SJCRH30 (cell line): ENCODE measurements at places on chromosomes 7 and 10. TPM values are rescaled to one million over a fixed set of nuclear protein-coding genes. Genes with fewer than 3 reads are reported as not detected.

DNA sequence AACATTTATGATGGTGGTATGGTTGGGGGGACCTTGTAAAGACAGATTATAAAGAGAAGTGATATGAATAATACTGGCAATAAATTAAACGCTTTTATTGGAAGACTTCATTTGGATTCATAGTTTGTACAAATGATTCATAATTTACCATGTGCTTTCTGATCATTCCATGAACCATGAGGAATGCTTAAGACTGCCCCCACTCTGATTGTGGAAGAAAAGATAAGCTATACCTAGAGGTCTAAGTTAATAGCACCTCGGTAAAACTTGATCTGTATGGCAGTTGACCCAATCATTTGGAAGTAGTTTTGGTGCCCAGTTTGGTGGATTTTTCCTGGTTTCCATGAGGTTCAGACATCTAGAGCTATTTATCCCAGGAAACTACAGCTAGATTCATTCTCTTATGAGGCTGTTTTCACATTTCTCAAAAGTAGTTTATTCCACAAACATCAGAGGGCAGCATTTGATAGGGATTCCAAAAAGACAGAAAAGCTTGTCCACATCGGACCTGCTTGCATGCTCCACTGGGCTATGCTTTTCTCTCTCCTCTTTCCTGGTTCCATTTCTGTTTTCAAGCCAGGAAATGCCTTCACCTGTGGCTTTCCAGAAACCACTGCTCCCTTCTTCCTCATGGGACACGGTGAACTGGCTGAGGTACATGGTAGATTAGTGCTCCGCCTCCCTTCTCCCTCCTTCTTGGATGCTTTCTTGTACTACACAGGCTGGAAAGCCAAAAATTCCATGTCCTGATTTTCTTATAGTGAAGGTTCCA is 29.2 kb downstream of the TFAM start:
- peak; percentile 16 for DNase-seq
- H3K36me3 ChIP-seq = no peaks in the 10 kb centered on the region
- H3K4me3 ChIP-seq = no peak overlapping the region
- no peaks in the 10 kb centered on the region for H3K27me3 ChIP-seq

GRCh38 chr7:117119192-117119924 is 166.1 kb downstream of the ST7 start:
- DNase-seq = peak; percentile 80
- no peak overlapping the region for H3K27ac ChIP-seq
- H3K36me3 ChIP-seq = no peaks in the 10 kb centered on the region
- no peak overlapping the region for H3K4me3 ChIP-seq

GRCh38 chr10:11689945-11690736 is 52.0 kb upstream of the ECHDC3 start:
- no peak for DNase-seq
- H3K4me3 ChIP-seq = no peak overlapping the region
- H3K4me1 ChIP-seq = no peaks in the 10 kb centered on the region
- no peak overlapping the region for H3K27ac ChIP-seq

DNA sequence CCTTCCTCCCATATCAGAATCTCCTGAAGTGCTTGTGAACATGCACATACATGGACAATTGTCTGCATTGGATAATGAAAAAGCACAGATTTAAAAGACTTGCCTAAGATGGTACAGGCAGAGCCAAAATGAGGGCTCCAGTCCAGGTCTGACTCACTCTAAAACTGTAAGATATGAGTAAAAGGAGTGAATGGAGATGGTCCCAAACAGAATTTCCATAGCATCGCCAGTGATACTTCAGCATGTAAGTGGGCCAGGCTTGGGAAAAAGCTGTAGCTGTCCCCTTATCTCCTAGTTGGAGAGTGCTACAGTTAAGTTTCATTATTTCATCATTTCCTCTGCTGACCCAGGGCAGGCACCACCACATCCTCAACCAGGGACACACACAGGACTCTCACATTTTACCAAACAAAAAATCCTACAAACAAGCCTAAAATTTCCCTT is 26.4 kb upstream of the IL6 start:
- H3K36me3 ChIP-seq = no peaks in the 10 kb centered on the region
- no peaks in the 10 kb centered on the region for H3K4me1 ChIP-seq
- H3K27ac ChIP-seq = no peak overlapping the region
- no peak for DNase-seq
- H3K27me3 ChIP-seq = peaks cover 2% of the 10 kb centered on the region; the same call in 1 of the 2 replicates

DNA sequence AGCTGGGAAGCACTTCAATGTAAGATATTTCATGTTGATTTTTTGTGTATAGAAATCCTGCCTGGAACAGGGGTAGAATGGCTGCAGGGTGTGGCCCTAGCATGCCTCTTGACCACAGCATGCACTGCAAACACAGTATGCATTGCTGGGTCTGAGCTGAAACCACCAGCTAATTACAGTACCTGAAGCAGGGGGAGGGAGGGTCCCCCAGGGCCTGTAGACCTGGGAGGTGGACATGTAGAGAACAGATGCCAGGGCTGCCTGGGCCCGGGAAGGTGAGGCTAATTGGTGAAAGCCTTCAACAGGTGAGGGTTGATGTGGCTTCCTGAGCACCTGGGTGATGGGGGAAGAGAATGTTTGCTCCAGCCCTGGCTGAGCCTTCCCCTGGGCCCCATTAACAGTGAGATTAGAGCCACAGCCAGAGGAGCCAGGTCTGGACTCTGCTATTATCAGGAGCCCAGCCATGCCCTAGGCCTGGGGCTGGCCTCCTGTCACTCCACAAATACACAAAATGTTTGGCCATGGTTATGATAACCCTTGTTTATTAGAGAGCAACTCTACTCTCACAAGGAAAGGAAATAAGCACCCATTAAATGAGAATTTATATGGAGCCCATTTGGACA is 83.3 kb downstream of the PLXNA4 start:
- DNase-seq = no peak
- no peak overlapping the region for H3K4me3 ChIP-seq
- H3K27ac ChIP-seq = no peak overlapping the region
- H3K27me3 ChIP-seq = no peaks in the 10 kb centered on the region
- 0 out of 2 replicates have a peak, but pooled peaks cover 2% of the 10 kb centered on the region for H3K4me1 ChIP-seq

GRCh38 chr10:11444155-11444530 is 167.3 kb downstream of the USP6NL start:
- no peaks in the 10 kb centered on the region for H3K36me3 ChIP-seq
- no peaks in the 10 kb centered on the region for H3K27me3 ChIP-seq
- DNase-seq = no peak
- no peak overlapping the region for H3K27ac ChIP-seq

GRCh38 chr10:20990604-20991003 is 93.5 kb upstream of the NEBL start:
- no peaks in the 10 kb centered on the region for H3K36me3 ChIP-seq
- H3K4me3 ChIP-seq = no peak overlapping the region
- H3K27ac ChIP-seq = no peak overlapping the region
- H3K4me1 ChIP-seq = peaks cover 13% of the 10 kb centered on the region
- H3K27me3 ChIP-seq = no peaks in the 10 kb centered on the region

- peaks cover 47% of the 10 kb centered on the region for H3K36me3 ChIP-seq
- H3K4me1 ChIP-seq = no peaks in the 10 kb centered on the region
- no peak for DNase-seq
- H3K27ac ChIP-seq = no peak overlapping the region
These were observed 151.3 kb upstream of the FZD1 start for GRCh38 chr7:91112902-91113341.

GRCh38 chr7:2405601-2406345 is 2.4 kb downstream of the CHST12 start:
- H3K4me3 ChIP-seq = no peak overlapping the region
- H3K27me3 ChIP-seq = no peaks in the 10 kb centered on the region
- no peak overlapping the region for H3K27ac ChIP-seq
- no peak for DNase-seq

DNA sequence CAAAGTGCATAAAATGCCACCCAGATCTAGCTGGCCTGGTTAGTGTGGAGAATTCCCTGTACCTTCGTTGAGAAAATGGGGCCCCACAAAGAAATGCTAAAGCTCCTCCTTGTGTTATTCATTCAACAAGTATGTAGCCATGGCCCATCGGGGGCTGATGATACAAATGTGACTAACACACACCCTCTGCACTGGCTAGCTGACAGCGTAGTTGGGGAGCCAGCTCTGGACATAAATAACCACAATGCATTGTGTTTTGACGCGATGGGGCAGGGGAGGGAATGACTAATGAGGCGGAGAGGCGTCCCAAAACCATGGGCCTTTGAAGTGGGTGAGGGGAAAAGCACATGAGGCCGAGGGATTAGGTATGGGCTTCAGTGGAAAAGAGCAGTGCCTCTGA is 28.2 kb upstream of the ASL start:
- H3K4me1 ChIP-seq = peaks cover 8% of the 10 kb centered on the region; the same call in 1 of the 2 replicates
- no peak overlapping the region for H3K27ac ChIP-seq
- peaks cover 3% of the 10 kb centered on the region; the same call in 1 of the 2 replicates for H3K27me3 ChIP-seq
- no peaks in the 10 kb centered on the region for H3K36me3 ChIP-seq
- DNase-seq = peak; percentile 63

DNA sequence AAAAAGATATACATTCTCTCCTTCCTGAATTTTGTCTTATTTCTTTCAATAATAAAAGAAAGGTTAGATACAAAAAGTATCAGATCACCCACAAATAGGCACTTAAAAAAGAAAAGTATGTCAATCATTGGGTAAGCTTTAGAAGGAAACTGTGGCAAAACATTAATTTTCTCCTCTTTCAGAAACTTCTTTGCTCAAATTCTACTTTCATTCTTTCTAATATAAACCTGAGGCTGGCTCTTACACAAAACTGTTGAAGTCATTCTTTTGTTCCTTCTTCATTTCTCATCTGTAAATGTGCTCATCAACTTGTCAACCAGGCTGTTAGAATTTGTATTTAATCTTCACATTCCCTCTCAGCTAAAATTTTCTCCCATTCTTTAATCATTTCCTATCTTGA is 124.6 kb downstream of the LRRN3 start:
- no peak overlapping the region for H3K27ac ChIP-seq
- H3K4me1 ChIP-seq = no peaks in the 10 kb centered on the region
- H3K4me3 ChIP-seq = no peak overlapping the region

GRCh38 chr7:13920053-13920697 is 69.3 kb downstream of the ETV1 start:
- no peaks in the 10 kb centered on the region for H3K36me3 ChIP-seq
- peak; percentile 98 for DNase-seq
- peaks cover 13% of the 10 kb centered on the region for H3K4me1 ChIP-seq
- H3K4me3 ChIP-seq = peak overlapping the region; percentile 18
- peak overlapping the region; percentile 91 for H3K27ac ChIP-seq
- no peaks in the 10 kb centered on the region for H3K27me3 ChIP-seq

DNA sequence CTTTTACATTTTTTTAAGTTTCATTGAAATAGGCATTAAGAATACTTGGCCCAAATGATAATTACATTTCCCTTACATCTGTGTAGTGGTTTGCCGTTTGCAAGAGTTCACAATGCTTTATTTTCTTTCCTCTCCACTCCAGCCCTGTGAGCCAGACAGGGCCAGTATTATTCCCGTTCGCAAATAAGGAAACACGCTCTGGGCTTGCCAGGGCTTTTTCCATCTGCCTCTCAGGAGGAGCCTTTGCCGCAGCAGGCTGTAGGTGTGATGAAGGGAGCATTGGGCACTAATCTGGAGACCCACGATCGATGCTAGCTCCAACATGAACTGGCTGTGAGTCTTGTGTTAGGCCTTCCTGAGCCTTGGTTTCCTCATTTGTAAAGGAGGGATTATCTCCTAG is 154.4 kb downstream of the GALNT17 start:
- no peak for DNase-seq
- H3K4me3 ChIP-seq = no peak overlapping the region
- H3K4me1 ChIP-seq = no peaks in the 10 kb centered on the region
- H3K27ac ChIP-seq = no peak overlapping the region
- peaks cover 11% of the 10 kb centered on the region for H3K27me3 ChIP-seq
- H3K36me3 ChIP-seq = no peaks in the 10 kb centered on the region

DNA sequence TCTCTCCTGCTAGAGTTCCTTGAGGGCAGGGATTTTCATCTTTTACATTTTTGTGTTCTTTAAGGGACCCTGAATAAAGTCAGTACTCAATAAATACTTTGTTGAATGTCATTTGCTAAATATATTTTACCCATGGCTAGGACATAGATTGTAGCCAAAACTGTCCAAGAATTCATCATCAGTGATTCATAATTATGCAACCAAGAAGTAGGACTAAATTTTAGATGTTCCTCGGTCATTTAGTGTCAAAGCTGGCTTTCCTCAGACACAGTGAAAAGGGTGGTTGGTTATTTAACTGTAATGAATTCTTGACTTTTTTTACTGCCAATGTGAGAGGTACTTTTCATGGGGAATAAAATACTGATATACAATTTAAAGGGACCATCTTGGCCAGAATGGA is 3.3 kb downstream of the NUDT13 start:
- no peaks in the 10 kb centered on the region for H3K4me1 ChIP-seq
- no peak for DNase-seq
- no peaks in the 10 kb centered on the region for H3K27me3 ChIP-seq
- peaks cover 7% of the 10 kb centered on the region; the same call in 1 of the 2 replicates for H3K36me3 ChIP-seq

- no peak overlapping the region for H3K27ac ChIP-seq
- no peak for DNase-seq
- no peaks in the 10 kb centered on the region for H3K4me1 ChIP-seq
- no peaks in the 10 kb centered on the region for H3K27me3 ChIP-seq
- H3K4me3 ChIP-seq = no peak overlapping the region
These were observed 22.3 kb downstream of the HYAL4 start for GRCh38 chr7:123867225-123867624.

DNA sequence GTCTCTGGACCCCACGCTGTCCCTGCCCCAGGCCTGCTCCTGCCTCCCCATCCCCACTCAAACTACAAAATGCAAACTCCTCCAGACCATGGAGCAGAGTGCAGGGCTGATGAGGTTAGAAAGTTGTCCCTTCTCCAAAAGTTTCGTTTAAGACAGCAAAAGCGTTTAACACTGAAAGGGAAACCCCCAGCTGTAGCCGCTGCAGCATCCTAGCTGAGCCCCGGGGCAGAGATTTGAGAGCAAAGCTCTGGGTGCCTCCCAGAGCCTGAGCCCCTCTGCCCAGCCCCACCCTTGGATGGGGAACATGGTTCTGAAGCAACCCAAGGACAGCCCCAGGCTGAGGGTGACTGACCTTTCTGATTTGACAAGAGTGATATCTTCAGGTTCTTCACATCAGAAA is 52.8 kb upstream of the ENO4 start:
- DNase-seq = no peak
- H3K27me3 ChIP-seq = peaks cover 6% of the 10 kb centered on the region; the same call in 1 of the 2 replicates
- no peak overlapping the region for H3K4me3 ChIP-seq
- no peaks in the 10 kb centered on the region for H3K4me1 ChIP-seq
- H3K36me3 ChIP-seq = no peaks in the 10 kb centered on the region
- no peak overlapping the region for H3K27ac ChIP-seq

The ARHGAP22 gene
- not detected in 2 replicates for total RNA-seq

The ESYT2 gene
- 52.6 and 55.2 TPM in 2 replicates for total RNA-seq

The ING3 gene
- total RNA-seq = 28.4 and 40.1 TPM in 2 replicates

The OR2F2 gene
- not detected in 2 replicates for total RNA-seq

The TLX1 gene
- not detected in 2 replicates for total RNA-seq

The POM121L12 gene
- not detected in 2 replicates for total RNA-seq

The GLCCI1 gene
- total RNA-seq = 9.1 and 11.8 TPM in 2 replicates

The SOSTDC1 gene
- total RNA-seq = 6.2 and 7.3 TPM in 2 replicates

The CAV2 gene
- 21.6 and 25.2 TPM in 2 replicates for total RNA-seq
